ENCODE measurements at places on chromosomes 12 and 14.

DNA sequence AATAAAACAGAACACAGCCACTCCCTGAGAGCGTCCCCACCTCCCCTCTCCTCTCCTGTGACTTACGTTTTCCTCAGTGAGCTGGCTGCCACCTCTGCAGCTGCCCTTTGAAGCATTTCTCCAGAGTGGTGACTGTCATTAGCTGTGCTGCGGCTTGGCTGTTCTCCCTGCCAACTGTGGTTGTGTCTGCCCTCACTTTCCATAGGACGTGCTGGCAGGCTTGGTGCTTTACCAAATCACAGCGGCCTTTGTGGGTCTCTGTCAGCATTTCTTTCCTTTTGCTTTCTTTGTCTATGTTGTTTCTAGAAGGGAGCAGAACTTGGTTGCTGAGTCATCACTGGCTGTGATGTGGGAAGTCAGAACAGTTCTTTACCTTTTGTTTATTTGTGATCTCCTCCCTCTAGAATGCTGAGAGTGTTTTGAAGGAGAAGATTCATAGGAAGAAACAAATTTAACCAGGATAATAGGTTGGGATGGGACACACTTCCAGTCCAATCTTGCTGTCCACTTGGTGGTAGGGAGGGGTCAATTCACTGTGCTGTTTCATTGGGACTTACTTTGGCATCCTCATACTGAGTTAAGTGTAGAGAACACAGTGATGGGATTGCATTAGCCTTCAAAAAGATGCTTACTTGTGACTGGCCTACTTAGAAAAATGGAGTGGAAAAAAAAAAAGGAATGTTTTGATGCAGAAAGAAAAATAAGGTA lies 88.2 kb downstream of the TMX1 start:
- peak; percentile 0 for DNase-seq

DNA sequence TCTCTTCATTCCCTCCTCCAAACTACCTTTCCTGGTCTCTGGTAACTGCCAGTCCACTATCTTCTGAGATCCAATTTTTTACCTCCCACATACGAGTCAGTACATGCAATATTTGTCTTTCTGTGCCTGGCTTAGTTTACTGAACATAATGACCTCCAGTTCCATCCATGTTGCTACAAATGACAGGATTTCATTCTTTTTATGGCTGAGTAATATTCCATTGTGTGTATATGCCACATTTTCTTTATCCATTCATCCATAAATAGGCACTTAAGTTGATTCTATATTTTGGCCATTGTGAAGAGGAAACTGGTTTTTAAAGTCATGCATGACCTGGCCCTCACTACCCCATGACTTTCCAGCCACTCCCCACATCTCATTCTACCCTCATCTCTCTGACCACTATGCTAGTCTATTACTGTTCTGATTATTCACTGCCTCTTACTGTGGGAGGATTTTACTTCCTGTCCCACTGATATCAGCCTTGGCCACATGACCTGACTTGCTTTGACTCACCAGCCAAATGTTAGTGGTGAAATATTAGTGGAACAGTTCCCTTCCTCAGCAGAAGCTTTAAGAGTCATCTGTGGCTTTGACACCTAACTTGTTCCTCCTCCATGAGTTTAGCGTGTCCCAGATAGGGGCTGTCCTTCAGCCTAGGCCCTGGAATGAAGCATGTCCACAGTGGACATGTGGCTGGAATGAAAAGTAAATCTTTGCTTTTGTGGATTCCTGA lies 52.2 kb downstream of the GOLGA5 start:
- peak; percentile 76 for DNase-seq

DNA sequence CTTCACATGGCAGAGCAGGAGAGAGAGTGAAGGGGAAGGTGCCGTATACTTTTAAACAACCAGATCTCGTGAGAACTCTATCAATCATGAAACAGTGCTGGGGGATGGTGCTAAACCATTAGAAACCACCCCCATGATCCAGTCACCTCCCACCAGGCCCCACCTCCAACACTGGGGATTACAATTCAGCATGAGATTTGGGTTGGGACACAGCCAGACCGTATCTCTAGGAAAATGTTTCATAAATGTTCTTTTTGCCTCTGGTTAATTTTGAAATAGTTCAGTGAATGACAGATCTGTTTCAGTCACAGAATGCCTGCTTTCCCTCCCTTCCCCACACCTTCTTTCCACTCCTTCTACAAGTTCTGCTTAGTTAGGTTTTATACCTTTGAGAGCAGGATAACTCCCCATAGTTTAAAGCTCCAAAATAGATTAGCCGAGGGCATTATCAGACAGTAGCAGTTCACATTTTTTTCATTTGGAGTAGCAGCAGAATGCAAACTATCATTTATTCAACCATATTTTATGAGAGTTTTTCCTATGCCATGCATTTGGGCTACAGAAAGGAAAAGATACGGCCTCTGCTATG lies 27.1 kb downstream of the PELI2 start:
- DNase-seq = no peak

- no peak for DNase-seq
Observed at GRCh38 chr12:24479131-24479530, 469.8 kb downstream of the BCAT1 start.

DNA sequence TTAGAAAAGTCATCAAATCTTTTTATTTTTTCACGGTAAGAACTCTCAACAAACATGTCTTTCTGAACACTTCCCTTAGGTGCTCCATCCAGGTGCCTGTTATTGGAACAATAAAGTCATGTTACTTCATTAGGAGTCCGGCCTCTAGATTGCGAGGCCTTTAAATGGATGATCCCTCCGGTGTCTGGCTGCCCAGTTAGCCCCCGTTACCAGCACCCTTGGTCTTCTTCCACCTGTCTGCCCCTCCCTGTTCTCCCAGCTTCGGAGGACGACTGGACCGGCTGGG lies 593 bp upstream of the PA2G4 start:
- no peak for DNase-seq

DNA sequence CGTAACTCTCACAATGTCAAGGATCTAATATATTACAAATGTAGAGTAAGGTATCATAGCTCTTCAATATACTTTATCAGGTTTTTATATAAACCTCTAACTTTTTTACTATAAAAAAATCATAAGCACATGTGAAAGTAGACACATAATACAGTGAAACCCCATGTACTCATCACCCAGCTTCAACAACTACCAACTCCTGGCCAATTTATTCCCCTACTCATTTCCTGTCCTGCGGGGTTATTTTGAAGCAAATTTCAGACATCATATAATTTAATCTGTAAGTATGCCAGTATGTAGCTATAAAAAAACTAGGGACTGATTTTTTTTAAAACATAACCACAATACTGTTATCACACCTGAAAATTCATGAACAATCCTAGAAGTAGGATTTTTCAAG lies 47.7 kb downstream of the NOPCHAP1 start:
- DNase-seq = no peak

DNA sequence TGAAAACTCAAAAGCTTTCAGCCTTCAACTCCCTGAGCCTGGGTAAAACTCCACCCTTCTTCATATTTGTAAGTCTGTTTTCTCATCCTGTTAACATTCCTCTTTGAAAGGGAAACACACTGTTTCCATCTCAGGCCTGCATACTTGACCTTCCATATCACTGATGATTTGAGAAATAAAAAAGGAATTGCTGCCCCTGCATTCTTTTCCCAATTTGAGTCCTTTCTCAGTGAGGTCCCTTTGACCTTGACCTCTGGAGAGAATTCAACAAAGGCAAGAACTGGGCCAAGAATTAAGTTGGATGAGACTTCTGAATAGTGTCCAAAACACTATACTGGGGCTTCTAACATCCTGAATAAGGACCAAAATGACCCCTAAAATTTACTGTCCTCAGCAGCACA lies 108.0 kb downstream of the AEBP2 start:
- DNase-seq = no peak

DNA sequence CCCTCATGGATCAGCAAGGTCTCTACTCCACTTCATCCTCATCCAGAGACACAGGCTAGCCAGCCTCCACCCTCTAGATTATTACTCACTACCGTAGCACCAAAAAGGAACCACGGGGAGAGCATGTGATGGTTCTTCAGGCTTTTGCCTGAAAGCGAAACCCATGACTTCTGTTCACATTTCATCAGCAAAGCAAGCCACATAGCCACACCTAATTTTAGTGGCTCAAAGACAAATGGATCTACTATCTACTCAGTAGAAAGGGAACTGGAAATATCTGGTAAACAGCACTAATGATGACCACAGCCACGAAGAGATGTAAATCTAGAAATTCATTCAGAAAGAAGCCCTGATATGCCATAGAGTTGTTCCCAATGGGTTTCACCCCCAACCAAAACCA lies 51.4 kb downstream of the VCPKMT start:
- DNase-seq = peak; percentile 90

GRCh38 chr12:3055704-3056467 lies 21.3 kb upstream of the TSPAN9 start:
- DNase-seq = no peak

DNA sequence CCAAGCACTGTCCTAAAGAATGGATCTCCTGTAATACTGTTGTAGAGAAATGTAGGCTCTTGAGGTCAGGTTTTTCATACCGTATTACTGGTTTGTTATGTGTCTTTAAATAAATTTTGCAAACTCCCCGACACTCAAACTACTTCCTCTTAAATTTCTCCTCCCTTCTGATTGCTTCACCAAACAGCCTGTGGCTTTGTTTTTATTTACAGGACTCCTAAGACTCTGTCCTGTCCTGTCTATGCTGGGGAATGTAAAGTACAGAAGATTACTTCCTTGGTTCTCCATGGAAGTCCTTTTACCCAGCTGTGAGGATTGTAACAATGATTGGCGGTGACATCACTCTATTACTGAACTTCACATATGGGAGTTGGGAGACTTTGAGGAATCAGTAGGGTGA lies 873.5 kb downstream of the DIO2 start:
- peak; percentile 6 for DNase-seq

DNA sequence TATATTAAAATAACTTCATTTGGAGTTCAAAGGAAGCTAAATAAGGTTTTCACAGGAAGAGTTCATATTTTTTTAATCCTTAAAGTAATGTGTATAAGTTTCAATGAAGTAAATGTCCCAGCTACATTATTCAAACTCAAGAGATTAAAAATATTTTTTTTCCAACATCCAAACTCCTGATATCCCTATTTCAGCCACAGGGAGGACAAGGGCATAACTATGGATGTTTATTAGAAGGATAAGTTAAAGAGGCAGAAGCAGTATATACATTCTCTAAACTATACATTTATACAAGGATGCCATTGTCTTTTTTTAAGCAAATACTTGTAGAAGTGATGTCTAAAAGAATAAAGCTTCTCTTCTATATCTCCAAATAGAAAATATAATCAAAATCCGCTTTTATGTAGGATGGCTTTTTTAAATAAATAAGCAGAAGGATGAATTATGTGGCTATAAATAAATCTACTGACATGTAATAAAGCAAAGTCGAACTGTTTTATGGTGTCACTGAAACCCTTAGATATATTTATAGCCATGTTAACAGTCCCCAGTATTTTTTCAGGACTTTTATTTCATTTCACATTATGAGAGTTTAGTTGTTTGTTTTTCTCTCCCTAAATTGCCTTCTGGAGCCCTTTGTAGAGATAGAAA lies 936.5 kb downstream of the DIO2 start:
- DNase-seq = no peak

GRCh38 chr14:43503508-43503907 lies 1003.6 kb downstream of the FSCB start:
- peak; percentile 35 for DNase-seq

DNA sequence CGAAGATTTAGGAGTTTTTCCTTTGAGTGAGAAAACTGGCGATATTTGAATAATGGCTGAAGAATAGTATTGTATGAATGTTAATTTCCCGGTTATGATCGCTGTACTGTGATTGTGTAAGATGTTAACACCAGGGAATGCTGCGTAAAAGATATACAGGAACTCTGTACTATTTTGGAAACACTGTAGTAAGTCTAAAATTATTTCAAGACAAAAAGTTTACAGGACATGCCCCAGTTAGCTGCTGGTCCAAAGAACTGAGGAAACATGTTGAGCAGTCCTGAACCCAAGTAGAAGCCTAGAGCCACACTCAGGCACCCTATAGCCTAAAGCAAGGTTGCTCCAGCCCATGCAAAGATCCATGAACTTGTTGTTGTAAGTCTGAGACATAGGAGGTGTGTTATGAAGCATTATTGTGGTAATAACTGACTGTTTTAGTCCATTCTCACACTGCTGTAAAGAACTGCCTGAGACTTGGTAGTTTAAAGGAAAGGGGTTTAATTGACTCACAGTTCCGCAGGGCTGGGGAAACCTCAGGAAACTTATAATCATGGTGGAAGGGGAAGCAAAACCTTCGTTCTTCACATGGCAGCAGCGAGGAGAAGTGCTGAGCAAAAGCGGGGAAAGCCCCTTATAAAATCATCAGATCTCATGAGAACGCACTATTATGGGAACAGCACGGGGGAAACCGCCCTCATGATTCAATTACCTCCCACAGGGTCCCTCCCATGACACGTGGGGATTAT lies 99.8 kb upstream of the RESF1 start:
- no peak for DNase-seq
